Kidney tubule cell (primary cell): ENCODE measurements at places on chromosomes 6 and 20.
A peak's percentile ranks its signal among the peaks of the same experiment; 100 is the strongest.

DNA sequence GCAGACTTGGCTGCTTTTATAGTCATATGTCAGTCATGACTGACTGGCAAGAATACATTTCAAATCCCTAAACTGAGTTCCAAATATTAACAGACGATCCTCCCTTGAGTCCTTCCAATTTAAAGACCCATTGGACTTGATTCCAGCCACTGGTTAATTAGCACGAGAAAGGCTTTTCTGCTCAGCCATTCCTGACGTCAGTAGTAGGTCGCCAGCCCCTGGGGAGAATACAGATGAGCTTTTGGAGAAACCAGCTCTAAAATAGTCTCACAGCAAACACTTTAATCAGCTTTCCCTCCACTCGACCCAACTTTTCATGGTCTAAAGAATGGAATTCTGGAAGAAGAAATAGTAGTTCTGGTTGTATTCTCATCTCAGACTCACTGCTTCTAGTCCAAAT is 91.6 kb downstream of the SLC22A3 start:
- no peak for DNase-seq

- DNase-seq = no peak
Measured at GRCh38 chr20:16654858-16655535, 74.8 kb upstream of the SNRPB2 start.

GRCh38 chr6:104252276-104252675 is 607.4 kb downstream of the HACE1 start:
- no peak for DNase-seq

DNA sequence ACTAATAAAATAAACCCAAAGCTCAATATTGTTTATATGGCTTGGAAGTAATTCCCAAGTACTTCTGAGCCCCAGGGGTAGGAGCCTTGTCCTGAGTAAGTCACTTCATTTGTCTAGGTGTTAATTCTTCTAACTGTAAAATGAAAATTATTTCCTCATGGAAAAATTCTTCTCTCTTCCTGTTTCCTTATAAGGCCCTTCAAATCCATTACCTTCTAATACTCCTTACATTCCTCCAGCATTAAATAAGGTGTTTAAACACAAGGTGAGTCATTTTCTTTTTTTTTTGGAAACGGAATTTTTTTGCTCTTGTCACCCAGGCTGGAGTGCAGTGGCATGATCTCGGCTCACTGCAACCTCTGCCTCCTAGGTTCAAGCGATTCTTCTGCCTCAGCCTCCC is 41.9 kb downstream of the PRR18 start:
- DNase-seq = peak; percentile 87

DNA sequence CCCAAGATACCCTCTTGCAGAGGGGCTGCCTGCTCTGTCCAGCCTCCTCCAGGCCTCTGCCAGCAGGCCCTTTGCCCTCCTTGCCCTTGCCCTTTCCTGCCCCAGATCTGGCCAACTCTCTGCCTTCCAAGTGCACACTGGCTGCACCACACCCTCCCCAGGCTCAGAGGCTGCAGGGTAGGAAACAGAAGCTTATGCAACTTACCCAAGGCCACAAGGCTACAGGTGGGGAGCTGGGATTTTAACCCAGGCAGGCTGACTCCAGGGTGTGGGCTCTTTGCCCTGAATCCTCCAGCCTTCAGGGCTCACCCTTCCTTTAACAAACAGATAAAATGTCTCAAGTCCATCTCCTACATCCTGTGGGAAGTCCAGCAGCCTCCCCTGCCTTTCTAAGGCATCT is 14.5 kb upstream of the TRAF3IP2 start:
- no peak for DNase-seq

GRCh38 chr6:13360671-13361540 is 32.6 kb upstream of the TBC1D7 start:
- DNase-seq = peak; percentile 38

- no peak for DNase-seq
Measured at GRCh38 chr6:28458568-28458967, 15.3 kb upstream of the ZSCAN23 start.

DNA sequence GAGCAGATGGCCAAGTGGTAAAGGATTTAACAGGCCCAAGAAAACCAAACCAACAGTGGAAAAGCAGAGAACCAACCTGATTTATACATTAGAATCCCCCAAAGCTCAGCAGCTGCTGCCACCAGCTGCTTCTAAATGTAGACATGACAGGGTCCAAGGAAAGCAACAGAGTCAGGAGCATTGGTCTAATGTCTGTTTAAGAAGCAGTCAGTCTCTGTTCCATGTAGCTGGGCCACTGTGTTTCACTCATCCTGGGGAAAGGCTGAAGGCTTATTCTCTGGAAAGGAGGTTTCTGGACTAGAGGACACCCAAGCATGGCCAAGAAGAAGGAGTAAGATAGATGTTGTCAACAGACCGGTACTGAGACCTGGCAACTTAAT is 75.4 kb downstream of the TMEM244 start:
- DNase-seq = no peak

- DNase-seq = no peak
Measured at GRCh38 chr6:484086-484745, 92.7 kb downstream of the IRF4 start.

DNA sequence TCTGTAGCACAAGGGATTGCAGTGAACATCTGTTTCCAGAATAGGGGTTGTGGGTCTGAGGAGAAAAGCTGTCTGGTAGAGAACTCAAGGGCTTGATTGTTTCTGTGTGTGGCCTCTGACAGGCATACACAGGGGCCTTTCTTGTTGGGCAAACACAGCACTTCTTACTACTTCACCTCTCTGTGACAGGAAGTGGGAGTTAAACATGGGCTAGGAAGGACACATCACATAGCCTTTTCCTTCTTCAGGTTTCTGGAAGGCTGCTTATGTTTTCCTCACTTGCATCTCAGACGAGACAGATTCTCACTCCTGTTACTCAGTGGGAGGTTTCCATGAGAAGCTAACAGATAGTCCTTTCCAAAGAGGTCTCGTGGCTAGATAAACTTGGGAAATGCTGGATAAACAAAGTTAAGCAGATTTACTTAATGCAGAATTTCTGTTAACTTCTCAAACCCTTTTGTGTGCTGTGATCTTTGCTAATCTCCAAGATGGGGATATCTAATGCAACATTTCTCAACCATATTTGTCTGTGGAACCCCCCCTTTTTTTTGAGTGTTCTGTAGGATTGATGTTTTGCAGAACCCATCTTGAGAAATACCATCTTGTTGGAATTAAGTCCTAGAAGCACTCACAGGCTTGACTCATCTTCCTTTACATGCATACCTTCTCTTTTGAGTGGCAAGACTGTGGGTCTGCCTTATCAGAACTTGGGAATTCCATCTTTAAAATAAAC is 41.9 kb upstream of the RNF8 start:
- DNase-seq = no peak

GRCh38 chr6:130935978-130936377 is 108.8 kb downstream of the SMLR1 start:
- DNase-seq = no peak

GRCh38 chr6:168888786-168889345 is 364.8 kb downstream of the THBS2 start:
- DNase-seq = no peak

GRCh38 chr6:79184641-79185040 is 49.8 kb downstream of the HMGN3 start:
- no peak for DNase-seq

GRCh38 chr6:19571176-19571575 is 266.0 kb upstream of the ID4 start:
- DNase-seq = no peak

DNA sequence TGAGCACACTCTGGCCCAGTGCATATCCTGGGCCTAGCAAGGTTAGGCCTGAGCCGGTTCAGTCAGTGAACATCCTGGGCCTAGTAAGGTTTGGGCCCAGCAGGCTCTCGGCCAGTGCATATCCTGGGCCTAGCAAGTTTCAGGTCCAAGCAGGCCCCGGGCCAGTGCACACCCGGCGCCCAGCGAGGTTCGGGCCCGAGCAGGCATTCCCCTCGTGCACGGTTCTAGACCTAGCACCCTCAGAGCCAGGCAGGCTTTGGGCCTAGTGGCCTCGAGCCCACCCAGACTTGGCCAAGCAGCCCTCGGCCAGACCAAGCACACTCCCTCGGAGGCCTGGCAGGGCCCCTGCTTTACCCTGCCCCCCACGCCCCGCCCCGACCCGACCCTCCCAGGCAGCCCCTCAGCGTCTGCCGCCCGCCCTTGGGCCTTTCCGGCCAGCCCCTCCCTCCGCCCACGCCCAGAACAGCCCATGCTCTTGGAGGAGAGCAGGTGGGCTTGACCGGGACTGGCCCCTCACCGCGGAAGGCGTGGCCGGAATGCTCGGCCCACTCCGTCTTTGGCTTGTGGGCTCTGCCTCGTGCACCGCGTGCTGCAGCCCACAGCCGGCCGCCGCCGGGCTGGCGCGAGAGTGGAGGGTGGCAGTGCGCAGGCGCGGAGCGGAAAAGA is at the start of gene CTCFL:
CTCFL (minus strand) TSS at position 630 of the 666 bp plus-strand sequence. CDS start 935 bp downstream, outside the sequence.
- no peak for DNase-seq

DNA sequence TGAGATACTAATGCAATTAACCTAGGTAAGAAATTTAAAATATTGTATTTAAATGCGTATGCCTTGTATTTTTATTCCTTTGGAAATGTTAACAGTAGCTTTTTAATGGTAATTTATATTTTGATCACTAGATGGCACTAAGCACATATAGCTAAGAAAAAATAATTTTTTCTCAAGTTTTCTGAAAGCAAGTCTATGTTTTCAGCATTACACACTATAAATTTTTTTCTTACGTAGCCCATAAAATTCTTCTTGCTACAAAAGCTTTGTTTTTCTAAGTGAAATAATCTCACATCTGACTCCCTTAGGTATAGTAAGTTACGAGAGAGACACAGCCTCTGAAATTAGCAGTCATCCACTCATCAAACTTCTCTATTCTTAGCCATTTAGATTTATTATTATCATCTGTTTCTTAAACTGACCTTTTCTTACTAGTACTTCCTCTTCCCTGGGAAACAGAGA is 35.7 kb downstream of the TSPYL4 start:
- peak; percentile 24 for DNase-seq

GRCh38 chr20:48791014-48791413 is 36.8 kb downstream of the PREX1 start:
- DNase-seq = no peak

- no peak for DNase-seq
Measured at GRCh38 chr6:21402368-21402767, 191.2 kb upstream of the SOX4 start.

GRCh38 chr6:66900133-66901083 is 1193.4 kb upstream of the EYS start:
- DNase-seq = no peak

DNA sequence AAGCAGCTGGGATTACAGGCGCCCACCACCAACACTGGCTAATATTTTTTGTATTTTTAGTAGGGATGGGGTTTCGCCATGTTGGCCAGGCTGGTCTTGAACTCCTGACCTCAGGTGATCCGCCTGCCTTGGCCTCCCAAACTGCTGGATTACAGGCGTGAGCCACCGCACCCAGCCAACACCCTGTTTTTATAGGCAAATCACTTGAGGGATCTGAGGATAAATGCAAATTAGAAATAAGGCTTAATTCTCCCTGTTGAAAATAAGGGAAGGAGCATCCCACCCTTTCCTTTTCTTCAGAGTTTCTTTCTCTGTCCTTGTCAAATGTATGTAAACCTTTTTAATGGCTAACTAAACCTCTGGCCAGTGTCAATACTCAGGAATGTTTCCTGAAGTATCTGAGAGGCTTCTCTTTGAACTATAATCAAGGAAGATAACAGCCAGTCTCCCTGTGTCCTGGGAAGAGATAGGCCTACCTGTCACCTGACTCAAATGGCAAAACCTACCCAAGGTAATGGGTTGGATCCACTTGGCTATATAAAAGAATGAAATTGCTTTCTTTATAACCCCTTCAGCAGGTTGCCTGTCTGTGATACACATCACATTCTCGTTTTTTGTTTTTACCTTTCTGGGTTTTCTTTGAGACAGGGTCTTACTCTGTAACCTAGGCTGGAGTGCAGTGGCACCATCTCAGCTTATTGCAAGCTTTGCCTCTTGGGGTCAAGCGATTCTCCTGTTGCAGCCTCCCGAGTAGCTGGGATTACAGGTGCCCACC is 64.5 kb upstream of the TNFAIP3 start:
- peak; percentile 54 for DNase-seq

- DNase-seq = no peak
Measured at GRCh38 chr6:28816339-28816908, 107.4 kb downstream of the TRIM27 start.

GRCh38 chr20:57252559-57253162 is 13.8 kb downstream of the BMP7 start:
- no peak for DNase-seq
